ENCODE measurements at places on chromosomes 16 and 17. TPM values are rescaled to one million over a fixed set of nuclear protein-coding genes. Genes with fewer than 3 reads are reported as not detected.

The SYNGR3 gene
- polyA plus RNA-seq: not detected

The FBXW10 gene
- 0.31 TPM for polyA plus RNA-seq

DNA sequence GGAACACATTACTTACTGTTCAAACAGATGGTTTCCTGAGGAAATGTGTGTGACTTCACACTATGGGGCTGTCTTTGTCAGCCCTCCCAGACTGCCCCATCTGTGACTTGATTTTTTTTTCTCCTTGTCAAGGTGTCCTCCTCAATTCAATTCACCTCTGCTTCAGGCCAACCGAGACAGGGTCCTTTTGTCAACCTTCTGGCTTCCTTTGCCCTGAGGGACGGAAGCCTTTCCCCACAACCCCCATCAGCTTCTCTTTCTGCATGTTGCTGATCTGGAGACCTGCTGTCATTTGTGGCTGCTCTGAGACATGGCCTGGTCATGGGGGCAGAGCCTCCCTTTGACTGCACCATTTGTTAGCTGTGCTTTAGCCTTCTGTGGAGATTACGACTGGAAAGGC is 21.3 kb upstream of the RGS9 start:
- H3K4me3 ChIP-seq: no peak overlapping the region
- no peak for DNase-seq
- no peaks in the 10 kb centered on the region for H3K4me1 ChIP-seq
- no peaks in the 10 kb centered on the region for H3K27me3 ChIP-seq
- no peak overlapping the region for H3K27ac ChIP-seq

DNA sequence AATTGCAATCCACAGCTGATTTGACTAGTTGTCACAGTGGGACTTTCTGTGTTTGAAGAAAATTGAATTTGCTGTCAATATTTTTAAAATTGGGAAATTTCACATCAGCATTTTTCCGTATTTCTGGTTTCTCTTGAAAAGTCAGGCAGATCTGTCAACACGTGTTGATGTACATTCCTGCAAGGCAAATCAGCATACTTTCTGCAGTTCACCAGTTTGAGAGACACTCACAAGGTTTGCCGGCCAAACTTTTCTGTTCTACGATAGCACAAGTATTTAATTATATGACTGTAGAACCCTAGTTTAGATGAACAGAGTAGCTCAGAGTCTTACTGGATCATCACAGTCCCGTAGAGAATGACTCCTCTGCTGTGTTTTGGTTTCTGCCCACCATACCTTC is 102.0 kb downstream of the ADAMTS18 start:
- DNase-seq: no peak
- no peaks in the 10 kb centered on the region for H3K36me3 ChIP-seq
- H3K4me3 ChIP-seq: no peak overlapping the region

DNA sequence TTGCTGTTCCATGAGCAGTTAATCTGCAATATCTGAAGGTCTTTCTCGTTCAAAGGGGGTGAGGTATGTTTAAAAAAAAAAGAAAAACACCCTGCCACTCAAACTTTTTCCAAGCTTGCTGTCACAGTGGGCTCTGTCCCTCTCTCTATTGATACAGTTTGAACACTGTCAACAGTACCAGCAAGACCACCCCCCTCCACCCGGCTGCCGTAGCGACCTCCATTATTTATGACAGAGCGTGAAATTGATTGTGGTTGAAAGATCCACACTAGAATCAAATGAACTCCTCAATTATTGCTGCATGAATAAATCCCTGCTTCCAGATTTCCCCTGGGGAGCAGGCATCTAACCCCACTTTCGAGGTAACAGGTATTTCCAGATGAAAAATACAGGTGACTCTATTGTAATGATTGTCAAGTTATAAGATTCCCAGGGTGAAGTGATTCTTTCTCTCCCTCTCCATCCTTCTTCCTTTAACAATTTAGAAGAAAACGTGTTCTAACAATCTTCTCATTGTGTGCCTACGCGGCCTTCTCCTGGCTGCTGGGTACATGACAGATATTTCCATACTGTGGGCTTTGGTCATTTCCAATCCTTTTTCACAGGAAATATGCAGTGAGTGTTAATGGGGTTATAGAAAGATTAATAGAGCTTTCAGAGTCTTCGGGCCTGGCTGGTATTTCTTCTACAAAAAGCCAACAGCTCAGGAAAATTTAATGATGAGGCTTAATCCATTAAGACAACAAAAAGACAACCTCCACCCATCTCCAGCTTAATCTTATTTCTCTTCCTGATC is 135.7 kb upstream of the C16orf82 start:
- H3K27me3 ChIP-seq: no peaks in the 10 kb centered on the region
- H3K36me3 ChIP-seq: no peaks in the 10 kb centered on the region
- no peak overlapping the region for H3K4me3 ChIP-seq
- H3K4me1 ChIP-seq: no peaks in the 10 kb centered on the region
- no peak overlapping the region for H3K27ac ChIP-seq
- no peak for DNase-seq

DNA sequence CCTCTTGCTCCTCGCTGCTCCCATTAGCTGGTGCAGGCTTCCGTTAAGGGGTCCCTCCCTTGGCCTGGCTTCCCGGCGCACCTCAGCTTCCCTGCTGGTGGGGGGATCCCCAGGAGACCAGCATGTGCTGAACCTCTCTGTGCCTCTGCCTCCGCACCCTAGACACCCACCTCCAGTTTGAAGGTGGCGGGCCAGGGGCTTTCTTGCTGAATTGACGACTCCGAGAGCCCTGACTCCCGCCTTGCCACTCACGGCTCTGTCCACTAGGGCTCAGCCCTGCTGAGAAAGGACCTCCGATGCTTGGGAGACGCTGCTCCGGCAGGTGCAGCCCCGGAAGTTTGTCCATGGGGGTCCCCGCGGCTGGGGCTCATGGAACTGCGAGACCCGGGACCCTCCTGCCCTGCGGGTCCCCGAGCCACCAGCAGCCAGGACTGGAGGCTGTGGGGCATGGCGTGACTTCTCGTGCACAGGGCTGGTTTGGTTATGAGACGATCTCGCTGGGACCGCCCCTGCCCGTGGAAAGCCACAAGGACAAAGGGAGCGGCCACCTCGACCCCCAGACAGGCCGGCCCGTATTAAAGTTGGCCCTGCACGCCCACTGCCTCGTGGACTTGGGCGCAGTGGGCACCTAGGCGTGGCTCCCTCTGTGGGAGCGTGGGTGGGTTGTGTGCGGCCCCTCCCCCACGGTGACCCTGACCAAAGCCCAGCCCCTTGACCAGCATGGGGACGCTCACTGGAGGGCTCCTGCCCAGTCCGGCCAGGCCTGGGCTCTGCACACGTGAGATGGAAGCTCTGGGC is 8.1 kb downstream of the CHMP6 start:
- H3K36me3 ChIP-seq: peaks cover 10% of the 10 kb centered on the region
- H3K27me3 ChIP-seq: no peaks in the 10 kb centered on the region
- H3K27ac ChIP-seq: no peak overlapping the region

GRCh38 chr16:85276721-85277120 is 164.4 kb upstream of the CIBAR2 start:
- no peaks in the 10 kb centered on the region for H3K36me3 ChIP-seq
- no peak overlapping the region for H3K4me3 ChIP-seq
- H3K27ac ChIP-seq: no peak overlapping the region
- H3K27me3 ChIP-seq: no peaks in the 10 kb centered on the region

DNA sequence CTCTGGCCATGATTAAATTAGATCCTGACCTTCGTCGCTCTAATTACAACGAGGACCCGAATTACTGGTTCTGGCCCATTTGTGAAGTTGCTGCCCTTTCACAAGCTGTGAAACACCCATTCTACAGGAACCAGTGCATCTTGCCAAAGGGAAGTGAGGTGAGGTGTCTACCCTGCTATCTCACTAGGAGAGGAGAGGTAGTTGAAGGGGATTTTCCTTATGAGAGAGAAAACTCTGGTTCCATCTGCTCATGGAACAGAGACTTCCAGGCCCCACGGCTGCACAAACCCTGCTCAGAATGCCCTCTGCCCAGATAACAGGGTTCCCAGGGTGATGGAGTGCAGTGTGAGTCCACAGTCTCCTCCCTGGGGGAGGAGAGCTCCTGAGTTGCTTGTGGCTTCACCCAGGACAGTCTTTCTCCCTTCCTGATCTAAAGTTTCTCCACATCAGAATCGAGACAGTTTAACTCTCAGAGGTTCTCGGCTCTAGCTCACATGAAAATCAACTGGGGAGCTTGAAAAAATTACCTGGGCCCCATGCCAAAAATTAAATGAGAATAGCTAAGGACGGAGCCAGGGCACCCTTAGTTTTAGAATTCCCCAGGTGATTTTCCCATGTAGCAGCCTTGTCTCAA is 7.8 kb upstream of the SSTR2 start:
- no peak overlapping the region for H3K4me3 ChIP-seq
- no peaks in the 10 kb centered on the region for H3K4me1 ChIP-seq
- H3K27me3 ChIP-seq: no peaks in the 10 kb centered on the region
- no peak for DNase-seq
- no peaks in the 10 kb centered on the region for H3K36me3 ChIP-seq

DNA sequence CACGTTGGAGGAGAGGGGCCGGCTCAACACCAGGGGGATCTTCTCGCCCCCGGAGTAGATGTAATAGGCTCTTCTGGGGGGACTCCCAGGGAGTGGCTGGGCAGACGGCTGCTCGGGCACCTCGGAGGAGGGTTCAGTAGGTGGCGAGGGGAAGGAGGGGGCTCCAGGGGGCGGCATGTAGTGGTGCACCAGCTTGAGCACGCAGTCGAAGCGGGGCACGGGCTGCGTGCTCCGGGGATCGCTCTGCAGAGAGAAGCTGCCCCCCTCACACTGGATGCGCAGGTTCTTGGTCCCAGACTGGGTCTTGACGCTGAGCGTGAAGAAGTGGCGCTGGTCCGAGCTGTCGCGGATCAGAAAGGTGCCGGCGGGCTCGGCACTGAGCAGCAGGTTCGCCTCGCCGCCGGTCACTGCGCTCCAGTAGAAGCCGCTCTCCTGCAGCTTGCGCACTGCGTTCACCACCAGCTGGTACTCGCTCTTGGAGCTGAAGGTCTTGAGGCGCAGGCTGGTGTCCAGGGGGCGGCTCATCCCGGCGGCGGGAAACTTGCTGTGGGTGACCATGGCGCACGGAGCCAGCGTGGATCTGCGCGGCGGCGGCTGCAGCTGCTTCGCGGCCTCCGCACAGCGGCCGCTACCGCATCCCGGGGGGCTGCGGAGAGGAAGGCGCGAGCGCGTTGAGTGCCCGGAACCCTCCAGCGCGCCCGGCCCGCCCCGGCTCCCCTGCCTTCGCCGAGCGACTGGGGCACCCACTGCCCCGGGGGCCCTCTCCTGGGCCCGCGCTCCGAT is 1.1 kb downstream of the SOCS3 start:
- H3K4me1 ChIP-seq: peaks cover 5% of the 10 kb centered on the region
- peak overlapping the region; percentile 70 for H3K27ac ChIP-seq
- no peaks in the 10 kb centered on the region for H3K36me3 ChIP-seq

DNA sequence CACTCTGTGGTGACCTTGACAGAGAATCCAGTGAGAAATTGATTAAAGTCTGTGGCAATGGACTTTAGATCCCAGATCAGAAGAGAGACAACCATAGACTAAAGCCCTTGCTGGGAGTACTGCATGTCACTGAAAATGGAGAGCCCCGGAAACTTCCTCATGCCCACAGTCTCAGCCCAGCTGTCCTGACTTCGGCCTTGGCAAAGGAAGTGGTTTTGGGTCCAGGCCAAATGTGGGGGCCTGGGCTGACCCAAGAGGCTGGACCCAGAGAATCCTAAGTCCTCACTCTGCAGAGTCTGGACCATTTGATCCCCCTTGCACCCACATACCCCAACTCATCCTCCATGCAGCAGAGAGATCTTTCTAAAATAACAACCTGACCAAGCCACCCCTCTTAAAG is 4.7 kb upstream of the BEAN1 start:
- H3K27me3 ChIP-seq: no peaks in the 10 kb centered on the region
- H3K4me1 ChIP-seq: no peaks in the 10 kb centered on the region
- DNase-seq: no peak
- no peak overlapping the region for H3K4me3 ChIP-seq
- no peaks in the 10 kb centered on the region for H3K36me3 ChIP-seq

- DNase-seq: peak; percentile 93
- H3K27me3 ChIP-seq: no peaks in the 10 kb centered on the region
- no peak overlapping the region for H3K4me3 ChIP-seq
- no peaks in the 10 kb centered on the region for H3K4me1 ChIP-seq
Observed at GRCh38 chr16:2035431-2036199, 8.9 kb downstream of the NHERF2 start.

DNA sequence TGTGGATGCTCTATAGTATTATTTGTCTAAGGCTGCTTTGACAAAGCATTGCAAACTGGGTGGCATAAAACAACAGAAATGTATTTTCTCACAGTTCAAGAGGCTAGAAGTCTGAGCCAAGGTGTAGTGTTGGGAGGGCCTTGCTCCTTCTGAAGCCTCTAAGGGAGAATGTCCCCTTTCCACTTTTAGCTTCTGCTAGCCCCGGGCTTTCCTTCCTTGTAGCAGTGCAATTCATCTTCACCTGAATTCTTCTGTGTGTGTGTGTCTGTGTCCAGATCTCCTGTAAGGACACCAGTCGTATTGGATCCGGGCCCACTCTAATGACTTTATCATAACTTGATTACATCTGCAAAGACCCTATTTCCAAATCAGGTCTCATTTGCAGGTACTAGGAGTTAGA is 18.1 kb downstream of the KCNJ16 start:
- H3K4me3 ChIP-seq: no peak overlapping the region
- H3K4me1 ChIP-seq: no peaks in the 10 kb centered on the region
- no peaks in the 10 kb centered on the region for H3K27me3 ChIP-seq
- no peak overlapping the region for H3K27ac ChIP-seq
- no peak for DNase-seq

DNA sequence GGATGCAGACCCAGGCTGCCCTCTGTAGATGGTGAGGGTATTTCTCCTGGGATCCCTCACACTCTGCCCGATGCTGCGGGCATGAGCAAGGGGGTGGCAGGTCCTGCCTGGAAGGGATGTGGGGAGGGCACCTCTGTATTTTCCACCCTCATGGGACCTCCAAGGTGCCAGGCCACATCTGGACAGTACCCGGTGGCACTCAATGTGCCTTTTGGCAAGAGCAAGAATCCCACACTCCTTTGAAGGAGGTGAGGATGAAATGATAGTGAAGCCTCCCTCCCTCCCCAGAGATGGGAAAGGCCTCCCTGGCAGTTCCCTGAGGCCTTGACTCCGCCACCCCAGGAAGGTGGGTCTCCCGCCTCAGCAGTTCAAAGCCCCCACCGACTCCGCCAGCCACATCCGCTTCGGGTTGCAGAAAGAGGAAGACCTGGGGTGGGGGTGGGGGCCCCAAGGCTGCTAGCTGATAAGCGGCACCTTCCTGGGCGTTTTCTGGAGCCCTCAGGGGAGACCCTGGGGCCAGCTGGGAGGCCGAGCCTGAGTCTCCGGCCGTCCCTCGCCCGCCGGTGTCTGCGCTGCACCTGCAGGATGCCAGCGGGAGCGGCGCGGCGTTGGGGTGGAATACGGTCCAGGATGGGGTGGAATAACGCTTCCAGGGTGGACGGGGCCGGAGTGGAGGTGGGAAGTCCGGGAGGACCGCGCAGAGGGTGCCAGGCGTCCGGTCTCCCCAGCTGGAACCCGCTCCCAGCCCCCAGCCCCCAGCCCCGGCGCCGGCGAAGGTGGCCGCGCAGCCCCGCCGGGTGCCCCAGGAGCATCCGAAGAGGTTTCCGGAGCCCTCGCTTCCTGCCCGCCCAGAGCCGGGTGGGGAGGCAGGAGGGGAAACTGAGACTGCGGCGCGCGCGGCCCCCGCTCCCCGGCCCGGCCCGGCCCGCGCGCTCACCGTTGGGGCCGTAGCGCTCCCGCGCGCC is 718 bp downstream of the ATP2A3 start:
- DNase-seq: no peak
- H3K27me3 ChIP-seq: no peaks in the 10 kb centered on the region
- H3K4me1 ChIP-seq: no peaks in the 10 kb centered on the region
- peak overlapping the region; percentile 60 for H3K4me3 ChIP-seq

GRCh38 chr16:88956546-88957432 is 20.2 kb downstream of the CBFA2T3 start:
- no peaks in the 10 kb centered on the region for H3K4me1 ChIP-seq
- no peak overlapping the region for H3K27ac ChIP-seq
- no peaks in the 10 kb centered on the region for H3K36me3 ChIP-seq
- no peak overlapping the region for H3K4me3 ChIP-seq
- no peaks in the 10 kb centered on the region for H3K27me3 ChIP-seq

Measured in aorta (tissue), 5 donors.